T-cell (primary cell): ENCODE measurements at places on chromosomes 7 and 10.
A peak's percentile ranks its signal among the peaks of the same experiment; 100 is the strongest.

DNA sequence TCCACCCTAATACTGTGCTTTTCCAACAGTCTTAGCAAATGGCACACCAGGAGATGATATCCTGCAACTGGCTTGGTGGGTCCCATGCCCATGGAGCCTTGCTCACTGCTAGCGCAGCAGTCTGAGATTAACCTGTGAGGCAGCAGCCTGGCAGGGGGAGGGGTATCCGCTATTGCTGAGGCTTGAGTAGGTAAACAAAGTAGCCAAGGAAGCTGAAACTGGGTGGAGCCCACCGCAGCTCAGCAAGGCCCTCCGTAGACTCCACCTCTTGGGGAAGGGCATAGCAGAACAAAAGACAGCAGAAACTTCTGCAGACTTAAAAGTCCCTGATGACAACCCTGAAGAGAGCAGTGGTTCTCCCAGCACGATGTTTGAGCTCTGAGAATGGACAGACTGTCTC lies 399.0 kb downstream of the CCSER2 start:
- DNase-seq = no peak

GRCh38 chr7:65910237-65910636 lies 37.4 kb downstream of the VKORC1L1 start:
- DNase-seq = no peak

- DNase-seq = no peak
Measured at GRCh38 chr10:90087197-90088023, 386.0 kb downstream of the KIF20B start.

DNA sequence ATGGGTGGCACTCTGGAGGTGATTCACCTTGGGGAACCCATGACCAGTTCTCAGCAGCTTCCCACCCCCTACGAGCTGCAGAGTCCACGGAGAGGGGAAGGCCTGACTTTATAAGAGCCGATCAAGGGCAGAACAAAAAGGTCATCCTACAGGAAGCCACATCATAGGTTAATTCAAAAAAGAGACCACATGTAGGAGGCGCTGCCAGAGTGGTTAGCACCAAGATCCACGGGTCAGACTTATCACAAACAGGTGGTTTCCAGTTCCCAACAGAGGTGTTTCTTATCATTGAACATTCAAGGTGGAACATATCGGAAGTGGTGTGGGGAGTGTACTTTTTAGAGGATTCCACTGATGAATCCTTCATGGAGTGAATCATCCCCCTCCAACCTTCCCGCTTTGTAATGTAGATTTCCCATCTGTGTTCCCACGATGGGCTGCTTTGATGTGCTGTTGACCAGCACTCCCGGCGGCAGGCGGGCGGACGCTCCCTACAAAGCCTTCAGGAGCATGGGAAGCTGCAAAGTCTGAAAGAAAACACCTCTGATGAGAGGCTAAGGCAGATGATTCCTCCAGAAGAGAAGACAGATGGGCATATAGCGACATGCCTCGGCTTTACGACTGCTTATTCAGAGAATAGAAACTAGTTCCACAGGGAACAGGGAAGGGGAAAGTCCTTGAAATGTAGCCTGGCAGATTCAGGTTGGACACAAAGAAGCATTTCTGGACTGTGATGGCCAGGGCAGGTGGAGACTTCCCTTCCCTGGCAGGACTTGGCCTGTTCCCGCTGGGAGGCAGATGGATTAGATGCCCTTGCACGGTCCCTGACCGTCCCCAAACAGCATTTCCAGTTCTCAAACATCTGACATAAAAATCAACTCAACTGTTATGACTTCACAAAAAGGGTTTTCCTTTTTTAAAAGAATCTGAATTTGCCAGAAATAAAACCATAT lies 66.5 kb downstream of the AFAP1L2 start:
- DNase-seq = no peak

DNA sequence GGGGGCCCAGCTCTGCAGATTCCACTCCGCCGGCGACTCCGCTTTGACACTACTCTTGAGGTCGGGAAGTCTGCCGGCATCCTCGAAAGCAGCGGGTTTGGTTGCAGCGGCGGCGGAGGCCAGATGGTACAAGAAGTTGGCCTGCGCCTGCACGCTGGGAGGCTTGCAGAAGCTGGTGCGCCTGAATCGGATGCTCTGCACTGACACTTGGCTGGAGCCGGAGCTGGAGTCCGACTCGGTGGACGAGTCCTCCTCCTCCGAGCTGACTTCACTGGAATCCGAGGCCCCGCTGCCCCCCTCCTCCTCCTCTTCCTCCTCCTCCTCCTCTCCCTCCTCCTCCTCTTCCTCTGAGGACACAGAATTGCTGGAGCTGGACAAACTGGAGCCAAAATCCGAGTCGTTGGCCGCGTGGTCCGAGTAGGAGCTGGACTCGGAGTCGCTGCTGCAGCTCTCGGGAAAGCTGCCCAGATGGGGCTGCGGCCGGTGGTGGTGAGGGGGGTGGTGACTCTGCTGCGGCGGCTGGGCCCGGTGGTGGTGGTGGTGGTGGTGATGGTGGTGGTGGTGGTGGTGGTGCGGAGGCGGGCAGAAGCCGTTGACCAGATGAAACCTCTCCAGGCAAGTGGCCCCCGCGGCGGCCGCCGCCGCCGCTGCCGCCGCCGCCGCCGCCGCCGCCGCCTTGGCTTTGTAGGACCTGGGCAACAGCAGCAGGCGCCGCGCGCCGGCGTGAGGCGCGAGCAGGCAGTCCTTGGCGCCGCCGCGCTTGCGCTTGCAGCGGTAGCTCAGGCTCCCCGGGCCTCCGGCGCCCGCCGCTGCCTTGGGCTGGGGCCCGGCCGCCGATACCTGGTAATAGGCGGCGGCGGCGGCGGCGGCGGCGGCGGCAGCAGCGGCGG lies 9.0 kb downstream of the SKIDA1 start:
- peak; percentile 37 for DNase-seq

- DNase-seq = no peak
Measured at GRCh38 chr10:16401416-16401815, 35.4 kb upstream of the PTER start.
